NCI-H345 (cell line): ENCODE measurements at places on chromosomes 5 and 9.

DNA sequence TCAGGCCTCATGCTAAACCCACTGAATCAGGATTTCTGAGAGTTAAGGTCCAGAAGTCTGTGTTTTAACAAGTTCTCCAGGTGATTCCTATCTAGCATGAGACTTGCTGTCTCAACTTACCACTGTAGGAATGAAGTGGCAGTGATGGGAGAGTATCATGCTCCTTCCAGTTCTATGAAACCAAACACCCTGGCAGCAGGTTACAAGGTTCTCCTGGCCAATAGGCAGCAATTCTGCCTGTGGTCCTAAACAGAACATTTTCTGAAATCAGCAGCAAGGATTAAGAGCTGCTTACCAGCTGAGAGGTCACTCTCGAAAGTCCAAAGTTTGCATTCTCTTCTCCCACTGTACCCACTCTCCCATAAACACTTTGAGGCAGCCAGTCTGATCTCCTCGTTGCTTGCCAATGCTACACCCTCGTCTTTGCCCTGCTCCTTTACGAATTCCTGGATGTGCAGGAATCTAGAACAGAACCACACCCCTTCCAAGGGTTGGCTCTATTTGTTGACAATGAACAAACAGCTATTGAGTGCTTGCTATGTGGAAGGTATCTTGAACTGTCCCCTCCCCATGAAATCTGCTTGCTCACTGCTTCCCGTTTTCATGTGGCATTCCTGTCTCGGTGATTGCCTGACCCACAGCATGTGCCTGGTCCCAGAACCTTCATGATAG is 100.5 kb downstream of the TMEM174 start:
- no peak for DNase-seq

DNA sequence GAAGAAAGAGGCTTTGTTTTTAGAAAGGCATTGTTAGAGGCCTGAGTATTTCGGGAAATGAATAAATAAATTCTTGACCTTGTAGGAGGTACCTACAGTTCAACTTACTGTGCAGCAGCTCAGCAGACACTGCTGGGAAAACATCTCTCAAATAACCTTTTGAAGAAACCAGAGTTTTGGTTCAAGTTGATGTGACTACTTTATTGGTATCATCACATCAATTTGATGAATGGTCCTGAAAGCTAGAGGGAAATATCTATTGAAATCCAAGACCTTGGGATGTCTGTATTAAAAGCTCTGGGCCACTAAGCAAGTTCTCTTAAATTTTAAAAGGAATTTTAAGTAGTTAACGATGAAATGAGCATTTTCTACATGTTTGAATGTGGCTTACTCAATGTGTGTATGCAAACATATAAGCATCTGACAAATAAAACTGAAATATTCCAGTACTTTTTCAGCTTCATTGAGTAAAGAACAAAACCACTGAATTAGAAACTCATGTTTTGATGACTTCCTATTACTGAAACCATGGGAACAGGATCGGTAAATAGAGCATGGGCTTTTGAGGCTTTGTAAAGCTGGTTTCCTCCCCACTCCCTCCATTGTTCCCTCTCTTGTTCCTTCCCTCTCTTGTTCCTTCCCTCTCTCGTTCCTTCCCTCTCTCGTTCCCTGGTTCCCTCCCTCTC is 36.7 kb downstream of the SLC27A6 start:
- DNase-seq = no peak

DNA sequence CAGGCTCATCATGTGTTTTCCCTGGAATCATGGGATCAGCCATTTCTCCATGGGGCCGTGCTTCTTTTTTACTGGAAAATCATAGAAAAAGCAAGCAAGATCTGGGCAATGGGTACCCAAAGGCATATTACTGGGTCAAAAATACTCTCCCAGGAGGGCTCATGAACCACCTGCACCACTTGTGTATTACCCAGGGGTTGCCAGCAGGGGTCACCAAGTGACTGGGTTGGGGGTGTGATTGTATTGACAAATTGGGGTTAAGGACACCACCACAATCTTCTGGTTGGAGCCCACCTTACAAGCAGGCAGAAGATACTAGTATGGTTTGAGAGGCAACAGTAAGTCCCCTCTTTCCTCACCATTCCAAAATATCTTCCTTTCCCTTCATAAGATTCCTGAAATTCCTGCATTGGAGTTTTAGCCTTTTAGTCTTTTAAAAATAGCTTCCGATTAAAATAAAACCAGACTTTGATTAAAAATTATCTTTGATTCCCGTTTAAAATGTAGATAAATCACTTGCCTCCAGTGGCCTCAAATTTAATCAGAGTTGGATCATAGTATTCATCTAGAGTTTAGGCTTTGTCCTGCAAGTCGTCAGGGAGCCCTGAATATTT is 603.3 kb downstream of the KIF4B start:
- DNase-seq = peak; percentile 10

DNA sequence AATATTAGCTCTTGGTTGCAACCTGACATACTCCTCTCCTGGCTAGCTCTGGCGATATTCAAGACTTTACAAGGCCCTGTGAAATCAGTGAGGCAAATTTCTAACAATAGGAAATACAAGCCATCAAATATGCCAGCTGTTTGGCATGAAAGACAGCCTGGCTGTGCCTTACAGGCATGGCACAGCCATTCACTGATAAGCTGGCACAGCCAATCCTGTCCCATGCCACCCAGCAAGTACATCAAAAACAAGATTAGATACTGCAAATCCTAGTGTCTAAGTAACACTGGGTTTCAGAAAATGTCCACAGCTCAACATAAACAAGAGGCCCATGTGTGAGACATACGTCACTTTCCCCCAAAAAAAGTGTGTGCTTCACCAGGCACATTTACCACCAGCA is 1045.8 kb upstream of the DMAC1 start:
- DNase-seq = no peak

DNA sequence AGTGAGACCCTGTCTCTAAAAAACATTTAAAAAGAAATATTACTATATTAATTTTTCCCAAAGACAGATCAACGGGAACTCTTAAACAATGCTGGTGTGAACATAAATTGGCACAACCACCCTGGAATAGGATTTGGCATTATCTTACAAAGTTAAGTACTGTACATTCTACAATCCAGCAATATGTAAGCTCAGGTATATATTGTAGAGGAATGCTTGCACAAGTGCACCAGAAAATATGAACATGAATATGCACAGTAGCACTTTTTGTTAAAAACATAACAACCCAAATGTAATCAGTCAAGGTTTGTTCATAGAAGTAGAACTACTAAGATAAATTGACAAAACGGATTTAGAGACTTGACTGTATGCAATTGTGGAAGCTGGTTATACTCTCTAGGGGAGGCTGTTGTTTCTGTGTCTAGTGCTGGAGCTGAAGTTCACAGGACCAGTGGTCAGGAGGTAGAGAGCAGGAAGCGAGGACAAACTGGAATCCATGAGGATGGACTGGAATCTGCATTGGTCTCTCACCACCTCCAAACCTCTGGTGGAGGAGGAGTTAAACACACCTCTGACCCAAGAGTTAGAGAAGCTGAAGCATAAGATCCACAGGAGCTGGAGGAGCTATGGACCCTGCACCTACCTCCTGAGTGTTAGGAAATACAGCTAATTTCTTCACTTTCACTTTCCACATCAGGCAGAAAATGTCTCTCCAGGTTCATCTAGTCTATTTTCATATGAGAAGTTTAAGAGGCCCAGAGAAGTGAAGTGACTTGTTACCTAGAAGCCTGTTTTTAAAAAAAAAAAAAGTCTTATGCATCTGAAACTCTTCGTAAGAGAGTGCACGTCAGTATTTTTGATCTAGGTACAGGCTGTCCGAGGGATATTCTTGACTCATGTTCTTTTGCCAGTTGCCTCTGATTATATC is 20.3 kb upstream of the RIC1 start:
- DNase-seq = no peak

- DNase-seq = no peak
Observed at GRCh38 chr5:128750155-128750554, 212.1 kb upstream of the FBN2 start.

DNA sequence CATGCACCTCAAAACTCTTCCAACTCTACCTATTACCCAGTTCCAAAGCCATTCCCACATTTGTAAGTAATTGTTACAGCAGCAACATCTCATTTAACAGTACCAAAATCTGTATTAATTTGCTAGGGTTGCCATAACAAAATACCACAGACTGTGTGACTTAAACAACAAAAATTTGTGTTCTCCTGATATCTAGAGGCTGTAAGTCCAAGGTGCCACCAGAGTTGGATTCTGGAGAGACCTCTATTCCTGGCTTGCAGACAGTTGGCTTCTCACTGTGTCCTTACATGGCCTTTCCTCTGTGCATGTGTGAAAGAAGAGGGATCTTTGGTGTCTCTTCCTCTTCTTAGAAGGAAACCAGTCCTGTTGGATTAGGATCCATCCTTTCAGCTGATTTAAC is 203.8 kb upstream of the PIK3R1 start:
- no peak for DNase-seq

DNA sequence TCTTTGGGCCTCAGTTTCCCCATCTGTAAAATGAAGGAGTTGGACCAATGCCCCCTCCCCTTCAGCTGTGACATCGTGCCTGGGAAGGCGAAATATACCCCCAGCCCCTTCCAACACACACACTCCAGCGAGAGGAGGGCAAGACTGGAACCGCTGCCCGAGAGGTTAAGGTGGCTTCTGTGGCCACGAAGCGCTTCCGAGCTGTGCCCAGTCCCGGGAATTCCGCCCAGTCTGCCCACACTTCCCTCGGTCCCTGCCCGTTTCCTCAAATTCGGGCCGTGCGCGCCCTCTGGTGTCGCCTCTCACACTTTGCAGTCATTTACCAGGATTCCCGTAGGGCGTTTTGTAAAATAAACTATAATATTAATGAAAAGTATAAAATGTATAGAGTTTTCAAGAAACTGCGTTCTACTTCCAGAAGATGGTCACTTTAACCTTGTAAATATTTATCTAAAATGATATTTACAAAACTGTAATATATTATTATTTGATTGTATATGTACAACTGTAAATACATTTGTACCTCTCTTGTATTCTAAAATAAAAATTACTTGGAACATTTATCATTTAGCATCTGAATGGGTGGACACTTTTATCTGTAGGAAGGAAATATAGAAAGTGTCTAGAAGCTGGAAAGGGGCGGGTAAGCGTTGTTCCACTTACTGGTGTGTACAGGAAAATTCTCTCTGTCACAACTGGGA is 11.0 kb upstream of the EXOSC2 start:
- DNase-seq = peak; percentile 79

GRCh38 chr9:89815903-89816573 is 211.2 kb downstream of the GADD45G start:
- no peak for DNase-seq

GRCh38 chr9:138104251-138105122 is 226.9 kb downstream of the CACNA1B start:
- no peak for DNase-seq

DNA sequence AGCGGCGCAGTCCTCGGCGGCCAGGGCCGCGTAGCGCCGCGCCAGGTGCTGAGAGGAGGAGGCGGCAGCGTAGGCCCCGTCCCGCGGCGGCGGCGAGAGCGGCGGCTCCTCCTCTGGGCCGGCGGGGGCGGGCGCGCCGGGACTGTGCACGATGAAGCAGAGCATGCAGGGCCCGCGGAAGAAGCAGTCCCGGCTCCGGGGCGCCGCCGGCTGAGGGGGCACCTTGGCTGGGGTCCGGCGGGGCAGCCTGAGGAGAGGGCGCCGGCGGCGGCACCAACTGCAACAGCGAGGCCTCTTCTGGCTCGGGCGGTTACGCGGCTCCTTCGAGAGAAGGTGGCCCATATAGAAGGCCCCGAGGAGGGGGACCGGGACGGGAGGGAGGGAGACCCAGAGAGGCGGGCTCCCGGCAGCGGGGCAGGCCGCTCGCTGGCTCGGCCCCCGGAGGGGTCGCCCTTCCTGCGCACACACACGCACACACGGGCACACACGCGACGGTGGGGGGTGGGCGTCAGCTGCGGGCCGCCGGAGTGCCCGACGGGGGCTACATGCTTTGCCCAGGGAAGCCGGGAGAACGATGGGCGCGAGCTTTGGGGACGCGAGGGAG is 446 bp downstream of the FBXL17 start:
- DNase-seq = peak; percentile 50

DNA sequence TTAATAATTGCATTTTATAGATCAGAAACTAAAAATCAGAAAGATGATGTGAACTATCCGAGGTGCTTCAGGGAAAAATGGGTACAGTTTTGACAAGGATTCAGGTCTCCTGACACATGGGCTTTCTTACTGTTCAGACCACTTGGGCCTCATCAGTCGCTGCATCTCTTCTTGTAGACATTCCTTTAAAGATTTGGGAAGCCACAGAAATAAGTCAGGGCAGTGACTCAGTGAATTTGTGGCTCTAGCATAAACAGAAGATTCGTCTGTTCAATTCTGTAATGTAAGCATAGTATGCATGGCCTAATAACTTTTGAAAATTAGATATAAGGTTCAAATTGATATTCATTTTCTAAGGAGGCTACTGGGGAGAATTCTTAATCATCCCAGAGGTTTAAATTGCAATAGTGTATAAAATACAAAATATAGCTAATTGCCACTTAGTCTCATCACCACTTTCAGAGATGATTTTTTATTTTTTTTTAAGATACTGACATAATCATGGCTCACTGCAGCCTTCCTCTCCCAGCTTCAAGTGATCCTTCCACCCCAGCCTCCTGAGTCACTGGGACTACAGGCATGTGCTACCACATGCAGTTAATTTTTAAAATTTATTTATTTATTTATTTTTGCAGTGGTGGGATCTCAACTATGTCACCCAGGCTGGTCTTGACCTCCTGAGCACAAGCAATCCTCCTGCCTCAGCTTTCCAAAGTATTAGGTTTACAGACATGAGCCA is 48.9 kb downstream of the RASEF start:
- DNase-seq = no peak

DNA sequence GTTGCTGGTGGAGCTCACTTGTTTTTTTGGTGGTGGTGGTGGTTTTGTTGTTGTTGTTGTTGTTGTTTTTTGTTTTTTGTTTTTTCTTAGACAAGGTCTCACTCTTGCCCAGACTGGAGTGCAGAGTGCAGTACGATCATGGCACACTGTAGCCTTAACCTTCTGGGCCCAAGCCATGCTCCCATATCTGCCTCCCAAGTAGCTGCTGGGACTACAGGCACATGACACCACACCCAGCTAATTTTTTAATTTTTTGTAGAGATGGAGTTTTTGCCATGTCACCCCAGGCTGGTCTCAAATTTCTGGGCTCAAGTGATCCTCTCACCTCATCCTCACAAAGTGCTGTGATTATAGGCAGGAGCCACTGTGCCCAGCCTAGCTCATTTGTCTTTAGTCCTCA is 53.5 kb downstream of the NUP214 start:
- DNase-seq = no peak

GRCh38 chr5:76642390-76643040 is 19.3 kb upstream of the F2RL2 start:
- DNase-seq = no peak

- DNase-seq = no peak
Observed at GRCh38 chr9:135480940-135481310, 1.3 kb downstream of the PPP1R26 start.

DNA sequence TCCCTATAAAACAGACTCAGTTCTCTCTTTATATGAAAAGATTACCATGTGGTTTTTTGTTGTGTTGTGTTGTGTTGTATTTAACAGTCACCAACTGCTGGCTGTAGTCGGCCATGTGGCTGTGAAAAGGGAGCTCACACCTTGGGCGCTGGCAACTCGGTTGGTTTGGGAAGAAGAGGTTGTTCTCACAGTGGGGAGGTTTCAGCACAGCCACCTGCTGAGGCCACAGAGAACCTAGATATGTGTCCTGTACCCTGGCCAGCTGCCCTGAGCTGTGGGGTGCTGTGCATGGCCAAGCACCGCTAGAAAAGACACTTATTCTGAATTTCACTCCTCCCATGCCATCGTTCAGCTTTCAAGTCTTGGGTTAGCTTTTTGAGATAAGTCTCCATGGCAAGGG is 58.8 kb downstream of the SYK start:
- no peak for DNase-seq
